Stimulated activated CD4-positive, alpha-beta T cell treated with anti-CD3 and anti-CD28 coated beads, TNF-alpha, amount 100 ng/mL, for 48 hours (primary cell): ENCODE measurements at places on chromosomes 3 and 15.

DNA sequence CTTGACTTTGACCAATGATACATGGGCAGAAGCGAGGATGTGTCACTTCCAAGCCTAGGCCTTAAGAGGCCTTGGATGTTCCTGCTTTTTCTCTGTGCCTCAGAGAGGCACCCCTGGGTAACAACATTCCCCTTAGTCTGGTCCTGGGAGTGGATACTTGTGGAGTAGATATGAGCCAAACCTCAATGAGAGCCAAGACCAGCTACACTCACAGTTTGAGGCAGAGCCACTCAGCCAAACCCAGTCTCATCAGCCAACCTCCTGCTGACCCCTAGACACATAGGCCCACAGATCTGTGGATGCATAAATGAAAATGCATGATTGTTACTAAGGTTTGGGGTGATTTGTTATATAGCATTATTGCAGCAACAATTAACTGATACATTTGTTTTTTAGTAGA lies 114.2 kb downstream of the ZNF621 start:
- no peak for DNase-seq

GRCh38 chr3:47645551-47645950 lies 66.9 kb upstream of the CSPG5 start:
- DNase-seq = no peak

DNA sequence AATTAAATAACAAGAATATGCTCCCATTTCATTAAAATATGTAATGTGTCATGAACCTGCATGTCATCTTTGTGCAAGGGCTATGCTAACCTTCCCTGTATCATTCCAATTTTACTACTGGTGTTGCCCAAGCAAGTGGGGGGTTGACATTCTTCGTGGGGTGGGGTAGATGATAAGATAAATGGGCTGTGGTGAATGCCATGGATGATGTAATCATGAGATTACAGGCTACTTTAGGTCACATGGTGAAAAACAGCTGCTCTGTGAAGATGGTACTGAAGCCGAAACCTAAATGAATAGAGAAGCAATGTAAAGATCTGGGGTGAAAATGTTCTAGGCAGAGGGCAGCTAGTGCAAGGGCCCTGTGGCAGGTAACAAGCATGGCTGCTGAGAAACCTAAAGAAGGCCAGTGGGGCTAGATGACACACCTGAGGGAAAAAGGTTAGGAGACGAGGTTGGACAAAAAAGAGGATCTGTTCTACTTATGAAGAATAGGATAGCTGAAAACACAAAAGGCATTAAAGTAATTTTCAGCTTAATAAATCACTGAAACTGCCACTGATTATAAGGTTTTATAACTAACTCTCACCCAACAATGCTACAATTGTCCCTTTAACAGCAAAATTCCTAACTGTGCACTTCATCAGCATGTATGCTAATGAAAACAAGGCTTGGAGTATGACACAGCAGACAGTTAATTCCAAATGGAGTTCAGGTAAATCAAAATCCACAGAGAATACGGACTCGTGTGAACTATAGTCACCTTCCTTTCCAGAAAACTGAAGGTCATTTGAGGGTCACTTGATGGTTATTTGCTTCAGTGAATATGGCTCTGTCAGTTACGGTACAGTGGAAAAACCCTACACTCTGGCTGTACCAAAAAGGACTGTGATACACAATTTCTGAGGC lies 35.0 kb downstream of the MTMR10 start:
- DNase-seq = no peak

DNA sequence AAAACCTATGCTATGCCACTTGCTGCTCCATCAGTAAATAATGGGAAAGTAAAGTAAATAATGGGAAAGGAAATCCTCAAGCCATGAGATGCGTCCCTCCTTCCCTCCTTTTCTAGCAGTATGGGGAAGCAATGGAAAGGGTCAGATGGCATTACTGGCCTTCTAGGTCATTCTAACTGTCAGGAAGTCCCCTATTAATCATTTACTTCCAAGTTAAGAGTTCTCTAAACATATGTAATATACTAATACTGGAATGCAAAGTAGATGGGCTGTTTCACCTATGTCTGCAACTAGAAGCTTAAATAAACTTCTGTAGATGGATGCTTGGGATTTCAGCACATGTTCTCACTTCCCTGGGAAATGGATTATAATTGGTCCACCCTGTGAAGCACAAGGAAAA lies 55.9 kb downstream of the MDFIC2 start:
- DNase-seq = no peak

GRCh38 chr3:183098536-183099025 lies 715 bp downstream of the MCCC1 start:
- no peak for DNase-seq
